Lower lobe of right lung (tissue), 2 donors: ENCODE measurements at places on chromosomes 3 and 15.

DNA sequence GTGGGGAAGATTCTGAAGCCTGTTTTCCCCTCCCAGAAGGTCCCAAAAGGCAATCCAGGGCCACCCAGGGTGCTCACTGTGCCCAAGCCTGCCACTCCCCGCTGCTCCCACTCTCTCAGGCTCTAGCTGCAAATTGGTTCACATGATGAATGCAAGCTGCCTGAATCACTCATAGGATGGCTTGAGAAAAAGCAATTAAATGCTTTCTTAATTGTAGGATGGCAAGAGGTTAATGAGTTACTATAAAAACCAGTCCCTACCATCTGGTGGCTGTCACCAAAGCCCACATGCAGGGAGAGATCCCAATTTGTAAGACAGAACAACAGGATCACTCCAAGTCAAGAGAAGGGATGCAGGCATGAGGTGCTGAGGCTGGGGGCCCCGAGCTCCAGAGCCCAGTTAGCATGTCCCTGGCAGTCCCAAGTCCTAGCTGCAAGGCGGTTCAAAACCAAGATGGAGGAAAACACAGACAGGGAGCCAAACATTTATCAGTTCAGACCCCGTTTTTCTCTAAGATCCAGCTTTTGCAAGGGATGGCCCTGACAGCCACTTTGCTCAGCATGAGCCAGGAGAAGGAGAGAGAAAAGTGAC lies 207.1 kb downstream of the UACA start:
- DNase-seq = no peak

DNA sequence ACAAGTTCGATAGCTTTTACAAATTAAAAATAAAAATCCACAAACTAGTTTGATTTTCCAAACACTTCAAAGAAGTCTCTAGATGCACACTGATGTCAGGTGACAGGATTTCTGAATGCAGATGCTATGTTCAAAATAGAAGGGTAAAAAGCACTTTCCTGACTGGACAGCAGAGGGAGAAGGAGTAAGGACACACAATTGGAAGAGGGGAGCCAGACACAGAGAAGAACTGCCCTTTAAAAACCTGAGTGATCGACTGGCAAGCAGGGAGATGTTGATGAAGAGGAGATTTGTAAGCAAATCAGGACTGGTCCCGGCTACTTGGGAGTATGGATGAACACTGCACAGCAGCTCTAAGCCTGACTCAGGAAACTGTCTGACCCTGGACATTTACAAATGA lies 612.8 kb downstream of the MAGI1 start:
- no peak for DNase-seq

DNA sequence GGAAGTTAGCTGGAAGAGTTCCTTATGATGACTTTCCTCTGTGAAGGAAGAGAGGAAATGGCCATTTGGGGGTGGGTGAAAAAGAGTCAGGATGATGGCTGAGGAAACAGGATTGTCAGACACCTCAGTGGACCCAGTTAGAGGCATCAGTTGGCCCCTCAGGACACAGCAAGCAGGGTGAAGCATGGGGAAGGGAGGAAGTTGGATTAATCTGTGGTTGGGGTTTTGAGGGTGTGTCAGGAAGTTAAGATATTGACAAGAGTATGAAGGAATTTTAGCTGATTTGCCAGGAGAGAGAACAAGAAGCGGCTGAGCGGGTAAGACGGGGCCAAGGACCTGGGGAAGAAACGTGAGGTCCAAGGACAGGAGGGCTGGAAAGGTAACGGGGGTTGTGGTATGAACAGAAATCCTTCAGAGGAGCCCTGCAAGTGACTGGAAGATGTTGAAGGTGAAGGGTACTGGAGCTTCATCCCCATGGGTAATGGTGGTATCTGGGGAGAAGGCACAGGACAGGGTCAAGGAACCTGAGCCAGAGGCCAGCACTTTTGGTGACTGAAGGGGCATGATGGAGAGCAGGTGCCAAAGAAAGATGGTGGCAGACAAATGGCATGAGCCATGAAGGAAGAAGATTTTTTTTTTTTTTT lies 2.7 kb downstream of the UQCC5 start:
- DNase-seq = no peak

- DNase-seq = peak; percentile 56
Observed at GRCh38 chr3:46393554-46394434, 13.1 kb downstream of the CCR5AS start.

DNA sequence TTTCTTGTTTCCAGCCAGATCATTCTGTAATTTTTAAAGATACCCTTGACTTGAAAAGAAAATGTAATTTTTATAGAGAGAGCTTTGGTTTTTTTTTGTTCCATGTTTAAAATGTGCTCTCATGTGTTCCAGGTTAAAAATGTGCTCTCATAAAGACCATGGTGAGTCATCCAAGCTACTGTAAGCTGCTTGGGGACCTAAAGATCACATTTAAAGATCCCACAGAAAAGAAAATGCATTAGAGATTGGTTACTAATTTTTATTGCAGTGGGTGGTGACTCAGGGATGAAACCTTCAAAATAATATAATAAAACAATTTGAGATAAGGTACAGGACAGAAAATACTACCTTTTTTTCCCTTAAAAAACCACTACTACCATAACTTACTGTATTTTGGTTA lies 11.0 kb downstream of the TCF12 start:
- DNase-seq = no peak

GRCh38 chr3:120708408-120708807 lies 26.4 kb upstream of the HGD start:
- no peak for DNase-seq
